ENCODE measurements at places on chromosomes 13 and 19.

DNA sequence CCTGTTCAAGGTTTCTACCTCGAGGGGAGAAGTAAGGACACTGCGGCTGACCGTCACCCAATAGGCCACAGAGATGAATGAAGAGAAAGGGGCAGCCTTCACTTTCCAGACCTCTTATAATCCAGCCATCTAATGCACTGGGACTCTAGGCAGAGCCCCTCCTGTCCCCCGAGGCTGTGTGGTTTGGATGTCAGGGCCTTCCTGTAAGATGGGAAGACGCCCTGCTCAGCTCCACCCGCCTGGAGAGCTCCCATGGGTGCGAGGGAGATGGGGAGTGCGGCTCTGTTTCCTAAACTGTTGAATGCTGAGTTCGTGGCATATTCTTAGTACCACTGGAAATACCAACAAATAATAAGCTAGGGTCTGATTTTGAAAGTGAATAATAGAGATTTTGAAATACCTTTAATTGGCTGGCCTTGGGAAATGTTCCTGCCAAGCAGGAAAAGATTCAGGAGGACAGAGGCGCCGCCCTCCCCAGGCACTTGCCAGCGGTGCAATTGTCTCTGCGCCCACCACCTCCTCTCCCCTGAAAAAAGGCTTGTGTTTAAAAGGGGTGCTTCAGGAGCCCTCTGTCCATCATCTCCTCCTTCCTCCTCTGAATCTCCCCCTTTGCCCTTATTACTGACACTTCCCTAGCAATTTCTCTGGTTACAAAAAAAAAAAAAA, 85.4 kb upstream of the GPR183 start:
- H3K4me1 ChIP-seq = no peaks in the 10 kb centered on the region
- no peak overlapping the region for H3K4me3 ChIP-seq
- H3K27me3 ChIP-seq = no peaks in the 10 kb centered on the region
- DNase-seq = no peak

DNA sequence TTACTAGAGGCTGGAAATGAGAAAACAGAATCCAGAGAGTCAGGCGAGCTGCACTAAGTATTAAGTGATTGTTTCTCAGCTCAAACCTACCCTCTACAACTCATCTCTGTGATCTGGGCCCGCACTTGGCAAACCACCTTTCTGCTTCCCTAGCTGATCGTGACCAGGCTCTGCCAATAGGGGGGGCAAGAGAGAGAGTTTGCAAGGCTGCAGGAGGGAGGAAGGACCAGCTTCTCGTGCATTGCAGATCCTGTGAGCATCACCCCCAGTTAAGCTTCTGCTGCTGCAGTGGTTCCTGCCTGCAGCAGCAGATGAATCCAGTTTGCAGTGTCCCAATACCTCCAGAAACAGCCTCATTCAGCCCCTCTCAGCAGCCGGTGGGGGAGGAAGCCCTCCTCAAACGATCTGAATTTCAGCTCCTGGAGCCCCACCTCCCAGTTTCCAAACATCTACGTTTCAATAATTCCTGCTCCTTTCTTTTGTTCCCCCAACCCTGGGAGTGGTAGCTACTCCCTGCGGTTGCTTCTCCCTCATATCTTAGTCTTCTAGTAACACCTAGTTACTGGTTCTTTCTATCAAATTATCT, 20.0 kb downstream of the XRCC1 start:
- peak; percentile 75 for DNase-seq
- no peak overlapping the region for H3K27ac ChIP-seq
- H3K36me3 ChIP-seq = peaks cover 64% of the 10 kb centered on the region
- no peaks in the 10 kb centered on the region for H3K4me1 ChIP-seq
- no peaks in the 10 kb centered on the region for H3K27me3 ChIP-seq

- H3K36me3 ChIP-seq = peaks cover 86% of the 10 kb centered on the region
- H3K4me1 ChIP-seq = peaks cover 12% of the 10 kb centered on the region
- H3K27ac ChIP-seq = no peak overlapping the region
- no peaks in the 10 kb centered on the region for H3K27me3 ChIP-seq
Observed at GRCh38 chr19:15398501-15399233, 19.1 kb upstream of the AKAP8 start.

GRCh38 chr13:60227158-60227557, 63.4 kb upstream of the DIAPH3 start:
- peaks cover 18% of the 10 kb centered on the region for H3K27me3 ChIP-seq
- DNase-seq = peak; percentile 2
- no peaks in the 10 kb centered on the region for H3K4me1 ChIP-seq
- H3K27ac ChIP-seq = no peak overlapping the region
- no peak overlapping the region for H3K4me3 ChIP-seq

GRCh38 chr13:73715911-73716510, 418.2 kb downstream of the KLF12 start:
- DNase-seq = no peak
- H3K27ac ChIP-seq = no peak overlapping the region
- H3K27me3 ChIP-seq = no peaks in the 10 kb centered on the region
- H3K4me3 ChIP-seq = no peak overlapping the region
- peaks cover 2% of the 10 kb centered on the region for H3K4me1 ChIP-seq

DNA sequence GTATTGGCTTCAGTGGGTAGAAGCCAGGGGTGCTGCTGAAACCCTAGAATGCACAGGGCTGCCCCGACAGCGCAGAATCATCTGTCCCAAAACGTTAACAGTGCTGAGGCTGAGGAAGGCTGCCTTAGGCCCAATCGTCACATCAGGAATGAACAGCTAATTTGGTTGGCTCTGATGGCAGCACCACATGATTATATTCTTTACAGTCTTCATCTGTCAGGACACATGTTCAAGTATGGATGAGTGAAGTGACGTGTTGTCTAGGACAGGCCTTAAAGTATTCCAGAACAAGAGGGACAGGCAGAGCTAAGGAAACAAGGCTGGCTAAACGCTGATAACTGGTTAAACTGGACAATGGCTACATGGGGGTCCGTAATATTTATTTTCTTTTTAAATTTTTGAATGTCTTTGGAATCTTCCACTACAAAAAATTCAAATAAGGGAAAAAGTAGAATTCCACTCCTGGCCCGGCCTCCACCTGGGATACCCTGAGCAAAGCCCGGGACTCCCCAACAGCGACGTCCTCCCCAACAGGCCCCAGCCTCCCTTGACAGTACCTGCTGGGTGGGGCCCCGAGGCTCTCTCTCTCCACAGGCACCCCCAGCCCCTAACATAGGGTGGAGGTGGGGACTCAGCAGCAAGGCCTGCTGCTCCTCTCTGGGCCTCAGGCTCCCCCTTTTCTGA, 14.8 kb upstream of the CCNP start:
- H3K4me1 ChIP-seq = peaks cover 11% of the 10 kb centered on the region
- no peak overlapping the region for H3K27ac ChIP-seq
- peaks cover 55% of the 10 kb centered on the region for H3K36me3 ChIP-seq
- no peak overlapping the region for H3K4me3 ChIP-seq
- DNase-seq = no peak

DNA sequence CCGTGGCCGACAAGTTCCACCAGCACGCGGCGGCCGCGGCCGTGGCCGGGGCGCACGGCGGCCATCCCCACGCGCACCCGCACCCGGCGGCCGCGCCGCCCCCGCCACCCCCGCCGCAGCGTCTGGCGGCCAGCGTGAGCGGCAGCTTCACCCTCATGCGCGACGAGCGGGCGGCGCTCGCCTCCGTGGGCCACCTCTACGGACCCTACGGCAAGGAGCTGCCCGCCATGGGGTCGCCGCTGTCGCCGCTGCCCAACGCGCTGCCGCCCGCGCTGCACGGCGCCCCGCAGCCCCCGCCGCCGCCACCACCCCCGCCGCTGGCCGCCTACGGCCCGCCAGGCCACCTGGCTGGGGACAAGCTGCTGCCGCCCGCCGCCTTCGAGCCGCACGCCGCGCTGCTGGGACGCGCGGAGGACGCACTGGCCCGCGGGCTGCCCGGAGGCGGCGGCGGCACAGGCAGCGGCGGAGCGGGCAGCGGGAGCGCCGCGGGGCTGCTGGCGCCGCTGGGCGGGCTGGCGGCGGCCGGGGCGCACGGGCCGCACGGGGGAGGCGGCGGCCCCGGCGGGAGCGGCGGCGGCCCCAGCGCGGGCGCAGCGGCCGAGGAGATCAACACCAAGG, 821 bp downstream of the ONECUT3 start:
- H3K27me3 ChIP-seq = peaks cover 82% of the 10 kb centered on the region
- H3K36me3 ChIP-seq = no peaks in the 10 kb centered on the region
- no peak overlapping the region for H3K27ac ChIP-seq
- no peak overlapping the region for H3K4me3 ChIP-seq
- peaks cover 24% of the 10 kb centered on the region for H3K4me1 ChIP-seq

- no peak overlapping the region for H3K4me3 ChIP-seq
- H3K27ac ChIP-seq = no peak overlapping the region
- H3K27me3 ChIP-seq = no peaks in the 10 kb centered on the region
- DNase-seq = no peak
- H3K4me1 ChIP-seq = peaks cover 2% of the 10 kb centered on the region
- no peaks in the 10 kb centered on the region for H3K36me3 ChIP-seq
Observed at GRCh38 chr19:6861683-6862286, 25.6 kb upstream of the ADGRE1 start.

DNA sequence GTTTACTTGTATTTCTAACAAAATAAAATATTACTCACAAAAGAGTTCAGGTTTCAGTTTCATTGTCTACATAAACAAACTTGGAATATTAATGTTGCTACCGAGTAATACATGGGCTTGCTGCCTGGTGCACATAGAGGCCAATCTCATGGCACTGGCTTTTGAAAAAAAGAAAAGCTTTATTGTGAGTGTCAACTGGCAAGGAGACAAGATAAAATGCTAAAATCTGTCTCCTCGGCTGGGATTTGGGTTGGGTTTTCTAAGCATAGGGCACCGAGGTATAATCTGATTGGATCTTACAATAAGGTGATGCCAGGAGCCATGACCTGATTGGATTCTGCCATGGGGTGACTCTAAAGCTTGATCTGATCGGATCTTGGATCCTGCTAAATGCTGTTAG, 1519.9 kb upstream of the MIR17HG start:
- no peaks in the 10 kb centered on the region for H3K4me1 ChIP-seq
- DNase-seq = no peak
- H3K4me3 ChIP-seq = no peak overlapping the region
- no peak overlapping the region for H3K27ac ChIP-seq

DNA sequence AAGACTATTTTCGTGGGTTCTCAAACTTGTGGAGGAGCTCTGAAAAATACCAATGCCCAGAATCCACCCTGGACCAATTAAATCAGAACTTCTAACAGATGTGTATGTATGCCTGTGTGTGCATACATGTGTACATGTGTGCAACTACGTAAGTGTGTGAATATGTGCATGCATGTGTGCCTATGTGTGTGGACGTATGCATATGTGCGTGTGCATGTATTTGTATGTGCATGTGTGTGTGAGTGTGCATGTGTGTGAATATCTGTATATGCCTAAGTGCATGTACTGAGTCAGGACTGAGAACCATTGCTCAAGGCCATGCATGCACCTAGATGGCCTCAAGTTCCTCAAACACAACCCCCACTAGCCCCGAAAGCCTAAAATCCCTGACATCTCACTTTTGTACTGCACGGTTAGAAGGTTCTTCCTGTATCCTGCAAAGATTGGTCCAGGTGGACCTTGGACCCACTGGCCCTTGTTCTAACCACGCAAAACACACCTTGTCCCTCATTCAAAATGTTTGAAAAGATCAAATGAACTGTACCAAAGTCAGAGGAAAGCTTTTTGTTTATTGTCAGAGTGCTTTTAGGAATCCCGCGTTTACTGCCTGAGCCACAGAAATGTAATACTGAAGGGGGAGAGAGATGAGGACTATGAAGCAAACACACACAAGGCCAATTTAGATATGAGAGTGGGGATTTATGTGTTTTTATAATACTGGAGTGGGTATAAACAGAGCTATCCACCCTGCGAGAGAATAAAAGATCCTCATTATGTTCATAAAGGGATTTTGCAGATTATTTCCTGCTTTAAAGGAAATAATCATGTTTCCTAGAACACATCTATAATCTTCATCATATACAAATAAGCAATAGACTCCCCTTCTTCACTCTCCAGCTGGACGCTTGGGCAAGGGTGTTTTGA, 39.1 kb downstream of the LATS2 start:
- no peak overlapping the region for H3K27ac ChIP-seq
- H3K27me3 ChIP-seq = no peaks in the 10 kb centered on the region
- H3K4me3 ChIP-seq = no peak overlapping the region

DNA sequence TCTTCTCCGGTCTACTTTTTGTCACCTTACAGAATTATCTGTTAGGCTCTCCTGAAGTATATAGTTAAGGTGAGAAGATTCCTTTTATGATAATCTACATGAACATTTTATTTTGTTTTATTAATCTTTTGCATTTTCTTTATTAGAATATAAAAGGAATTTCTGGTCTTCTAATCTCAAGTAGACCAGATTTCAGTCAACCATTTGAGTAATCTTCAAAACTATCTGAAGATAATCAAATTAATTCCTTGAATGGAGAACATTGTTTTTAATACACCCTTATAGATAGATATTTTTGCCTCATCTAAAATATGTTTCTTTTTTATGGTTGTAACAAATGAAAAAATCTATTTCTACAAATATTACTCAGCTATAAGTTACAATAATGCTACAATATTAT, 381.7 kb upstream of the PCDH20 start:
- H3K36me3 ChIP-seq = no peaks in the 10 kb centered on the region
- DNase-seq = no peak
- no peaks in the 10 kb centered on the region for H3K27me3 ChIP-seq
- no peak overlapping the region for H3K27ac ChIP-seq
- no peak overlapping the region for H3K4me3 ChIP-seq

DNA sequence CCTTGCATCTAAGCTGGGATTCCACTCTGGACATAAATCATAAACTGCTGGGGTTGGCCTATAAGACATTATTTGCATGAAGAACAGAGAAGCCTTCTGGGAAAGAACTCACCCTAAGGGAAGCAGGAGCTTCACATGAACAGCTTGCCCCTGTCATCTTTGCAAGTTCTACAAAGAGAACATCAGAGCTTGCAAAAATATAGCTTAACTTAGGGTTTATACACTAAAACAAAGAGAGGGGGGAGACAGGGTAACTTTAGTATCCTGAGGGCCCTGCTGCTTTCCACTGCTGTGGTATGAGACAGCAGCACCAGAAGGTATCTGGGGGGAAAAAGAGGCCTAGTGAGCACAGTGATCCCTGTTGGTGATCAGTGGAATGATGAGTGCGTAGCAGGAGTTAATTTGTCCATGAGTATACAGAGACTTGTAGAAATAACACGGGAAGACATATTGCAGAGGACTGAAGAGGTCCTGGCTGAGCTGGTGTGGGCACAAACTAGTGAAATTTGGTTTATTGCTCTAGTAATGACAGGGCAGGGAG, 116.1 kb upstream of the TSC22D1 start:
- H3K27ac ChIP-seq = no peak overlapping the region
- DNase-seq = peak; percentile 55
- H3K4me3 ChIP-seq = no peak overlapping the region

DNA sequence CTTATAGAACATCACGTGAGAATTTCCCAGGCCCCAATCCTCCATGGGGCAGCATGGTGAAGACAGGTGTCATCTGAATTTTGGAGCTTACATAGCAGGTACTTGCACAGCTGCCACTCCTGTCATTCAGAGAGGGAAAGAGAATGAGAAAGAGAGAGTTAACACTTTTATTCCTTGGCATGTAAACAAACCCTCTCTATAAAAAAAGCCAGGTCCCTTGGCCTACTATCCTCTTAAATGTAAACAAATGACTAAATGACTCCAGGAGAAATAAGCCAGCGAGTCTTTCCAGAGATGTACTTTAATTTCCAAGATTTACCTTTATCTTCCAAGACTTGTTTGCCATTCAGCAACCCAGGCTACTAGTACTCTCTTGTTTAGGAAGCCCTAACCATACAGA, 195.3 kb upstream of the HTR2A start:
- H3K4me1 ChIP-seq = no peaks in the 10 kb centered on the region
- H3K36me3 ChIP-seq = no peaks in the 10 kb centered on the region
- peak; percentile 35 for DNase-seq
- no peaks in the 10 kb centered on the region for H3K27me3 ChIP-seq

GRCh38 chr13:82934000-82934399, 948.3 kb downstream of the SLITRK1 start:
- H3K27me3 ChIP-seq = no peaks in the 10 kb centered on the region
- no peaks in the 10 kb centered on the region for H3K36me3 ChIP-seq
- H3K27ac ChIP-seq = no peak overlapping the region
- no peak overlapping the region for H3K4me3 ChIP-seq
- H3K4me1 ChIP-seq = no peaks in the 10 kb centered on the region

Data from mesenchymal stem cell (in vitro differentiated cells and primary cell).